Transverse colon (tissue), 4 donors: ENCODE measurements at places on chromosomes 7 and 10.

- DNase-seq, result no peak
These were observed 20.6 kb downstream of the PITRM1 start for GRCh38 chr10:3151889-3152565.

DNA sequence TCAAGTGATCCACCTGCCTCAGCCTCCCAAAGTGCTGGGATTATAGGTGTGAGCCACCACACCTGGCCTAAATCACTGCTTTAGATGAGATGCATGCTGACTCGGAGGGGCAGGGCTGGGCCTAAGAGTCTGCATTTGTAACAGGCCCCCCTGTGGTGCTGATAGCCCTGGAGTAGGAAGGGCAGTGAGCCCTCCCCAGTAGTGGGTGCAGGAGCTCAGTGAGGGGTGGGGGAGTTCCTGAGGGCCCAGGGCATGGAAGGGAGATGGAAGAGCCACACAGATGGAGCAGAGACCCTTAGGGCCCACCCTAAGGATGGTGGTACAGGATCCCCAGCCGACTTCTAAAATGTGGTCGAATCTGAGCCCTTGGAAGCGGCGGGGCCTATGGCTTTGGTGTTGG is 131.7 kb upstream of the PPIF start:
- DNase-seq, result no peak

- DNase-seq, result peak; percentile 68
These were observed 65.8 kb downstream of the STK17A start for GRCh38 chr7:43648473-43649406.

GRCh38 chr7:96127746-96128145 is 194.2 kb downstream of the SLC25A13 start:
- no peak for DNase-seq

GRCh38 chr10:110508806-110509544 is 11.3 kb downstream of the DUSP5 start:
- DNase-seq, result no peak

- DNase-seq, result no peak
These were observed 29.5 kb downstream of the APBB1IP start for GRCh38 chr10:26467639-26468038.

GRCh38 chr7:23450518-23450917 is 19.8 kb downstream of the IGF2BP3 start:
- no peak for DNase-seq

- DNase-seq, result no peak
These were observed 90.1 kb downstream of the OAT start for GRCh38 chr10:124328477-124329220.

GRCh38 chr7:17787257-17787656 is 153.0 kb downstream of the SNX13 start:
- no peak for DNase-seq

- DNase-seq, result no peak
These were observed 38.9 kb downstream of the CYP51A1 start for GRCh38 chr7:92095380-92095779.

GRCh38 chr10:3807211-3807927 is 22.4 kb upstream of the KLF6 start:
- DNase-seq, result no peak

GRCh38 chr7:139682136-139683013 is 95.4 kb downstream of the HIPK2 start:
- no peak for DNase-seq

DNA sequence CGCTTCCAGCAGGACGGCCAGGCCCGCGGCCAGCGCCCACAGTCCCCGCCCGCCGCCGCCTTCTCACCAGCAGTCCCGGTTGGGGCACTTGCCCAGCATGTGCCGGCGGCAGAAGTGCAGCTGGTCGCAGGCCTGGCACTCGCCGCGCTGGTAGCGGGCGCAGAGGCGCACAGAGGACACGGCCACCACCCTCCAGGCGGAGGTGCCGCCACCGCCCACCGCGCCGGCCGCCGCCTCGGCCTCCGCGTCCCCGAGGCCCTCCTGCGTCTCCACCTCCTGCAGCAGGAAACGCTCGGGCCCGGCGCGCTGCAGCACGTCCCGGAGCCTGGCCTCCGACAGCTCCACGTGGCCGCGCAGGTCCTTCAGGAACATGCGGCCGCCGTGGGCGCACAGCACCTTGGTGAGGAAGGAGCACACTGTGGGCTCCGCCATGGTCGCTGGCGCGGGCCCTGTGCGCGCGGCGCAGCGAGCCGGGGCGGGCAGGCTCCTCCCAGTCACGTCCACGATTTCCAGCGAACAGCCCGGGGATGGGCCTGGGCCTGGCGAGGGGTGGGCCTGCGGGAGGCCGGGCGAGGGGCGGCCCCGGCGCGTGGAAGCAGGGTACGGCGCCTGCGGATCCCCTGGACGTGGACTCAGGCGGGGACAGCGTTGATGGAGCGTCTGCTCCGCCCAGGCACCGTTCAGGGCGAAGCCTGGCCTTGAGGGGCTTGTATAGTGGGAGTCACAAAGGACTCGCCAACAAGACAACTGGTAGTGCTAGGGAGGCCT is at the start of gene ZC3HAV1L:
TSS of gene ZC3HAV1L (minus strand) at position 457 of the 768 bp plus-strand sequence. CDS start at position 432, 25 bp downstream.
- DNase-seq, result peak; percentile 46

- DNase-seq, result peak; percentile 71
These were observed 257.7 kb upstream of the NFE2L3 start for GRCh38 chr7:25894002-25894901.

- peak; percentile 69 for DNase-seq
These were observed 33.3 kb upstream of the KDM7A start for GRCh38 chr7:140209866-140210609.

DNA sequence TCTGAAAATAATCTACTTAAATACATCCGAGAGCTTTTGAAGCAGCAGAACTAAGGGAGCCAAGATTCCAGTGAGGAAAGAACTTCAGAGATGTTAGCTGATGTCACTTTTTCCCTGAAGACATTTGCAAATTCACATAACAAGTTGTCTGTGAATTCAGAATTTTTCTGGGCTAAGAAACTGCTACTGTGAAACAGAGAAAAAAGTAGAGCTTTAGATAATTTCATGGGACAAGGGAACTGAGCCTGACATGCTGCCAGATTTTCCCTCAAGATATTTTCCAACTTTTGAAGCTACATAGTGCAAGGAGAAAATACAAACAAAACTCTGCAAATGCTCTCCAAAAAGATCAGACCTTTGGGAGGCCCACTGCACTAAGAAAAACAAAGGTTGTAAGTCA is 484.2 kb downstream of the ANKRD7 start:
- no peak for DNase-seq

DNA sequence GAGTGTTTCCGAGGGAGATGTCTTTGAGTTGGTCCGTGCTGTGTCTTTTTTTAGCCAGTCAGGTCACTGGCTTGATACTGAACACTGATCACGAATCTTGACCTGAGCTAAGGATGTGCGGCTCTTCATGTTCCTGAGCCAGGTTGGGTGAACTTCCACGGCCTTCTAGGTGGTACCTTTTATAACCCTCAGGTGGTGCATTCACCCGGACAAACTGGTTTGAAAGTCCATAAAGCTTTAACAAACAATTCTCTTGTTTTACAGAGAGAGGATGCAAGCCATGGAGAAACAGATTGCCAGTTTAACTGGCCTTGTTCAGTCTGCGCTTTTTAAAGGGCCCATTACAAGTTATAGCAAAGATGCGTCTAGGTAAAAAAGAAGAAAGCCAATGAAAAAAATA is 229.5 kb downstream of the ARHGAP21 start:
- peak; percentile 57 for DNase-seq

GRCh38 chr10:123945325-123945920 is 53.8 kb upstream of the CPXM2 start:
- DNase-seq, result no peak

- no peak for DNase-seq
These were observed 814 bp upstream of the GPAM start for GRCh38 chr10:112184379-112184778.

- DNase-seq, result no peak
These were observed 612 bp downstream of the HILPDA start for GRCh38 chr7:128456255-128456725.

DNA sequence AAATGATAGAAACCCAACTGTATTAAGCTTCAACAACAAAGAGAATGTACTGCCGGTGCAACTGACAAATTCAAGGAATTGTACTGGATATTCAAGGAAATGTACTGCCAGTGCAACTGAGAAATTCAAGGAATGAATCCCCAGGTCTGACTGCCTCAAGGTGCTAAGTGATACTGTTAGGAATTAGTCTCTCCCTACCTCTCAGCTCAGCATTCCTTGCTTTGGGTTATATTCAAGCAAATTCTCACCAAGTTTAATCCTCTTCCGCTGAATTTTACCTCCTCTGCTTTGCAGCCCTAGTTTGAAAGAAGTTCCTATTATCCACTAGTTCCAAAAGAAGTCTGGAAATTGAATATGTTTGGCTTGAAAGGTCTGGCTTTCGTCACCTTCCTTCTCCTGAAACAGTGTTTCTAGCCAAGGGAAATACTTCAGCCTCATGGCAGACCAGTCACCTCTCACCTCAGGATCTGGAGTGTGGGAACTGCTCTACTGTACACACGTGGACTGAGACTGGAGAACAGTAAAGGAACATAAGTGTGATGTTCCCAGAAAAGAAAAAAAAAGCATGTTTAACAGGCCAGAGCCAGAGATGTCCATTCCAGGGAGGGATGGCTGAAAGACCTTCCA is 60.4 kb downstream of the SORCS1 start:
- DNase-seq, result no peak

- no peak for DNase-seq
These were observed 2.1 kb downstream of the MACC1 start for GRCh38 chr7:20214921-20215669.

- DNase-seq, result no peak
These were observed 17.8 kb downstream of the ARHGAP22 start for GRCh38 chr10:48587101-48587500.

GRCh38 chr7:156544919-156545715 is 95.5 kb upstream of the RNF32 start:
- DNase-seq, result peak; percentile 58

GRCh38 chr10:63593576-63593975 is 72.4 kb downstream of the REEP3 start:
- DNase-seq, result no peak

DNA sequence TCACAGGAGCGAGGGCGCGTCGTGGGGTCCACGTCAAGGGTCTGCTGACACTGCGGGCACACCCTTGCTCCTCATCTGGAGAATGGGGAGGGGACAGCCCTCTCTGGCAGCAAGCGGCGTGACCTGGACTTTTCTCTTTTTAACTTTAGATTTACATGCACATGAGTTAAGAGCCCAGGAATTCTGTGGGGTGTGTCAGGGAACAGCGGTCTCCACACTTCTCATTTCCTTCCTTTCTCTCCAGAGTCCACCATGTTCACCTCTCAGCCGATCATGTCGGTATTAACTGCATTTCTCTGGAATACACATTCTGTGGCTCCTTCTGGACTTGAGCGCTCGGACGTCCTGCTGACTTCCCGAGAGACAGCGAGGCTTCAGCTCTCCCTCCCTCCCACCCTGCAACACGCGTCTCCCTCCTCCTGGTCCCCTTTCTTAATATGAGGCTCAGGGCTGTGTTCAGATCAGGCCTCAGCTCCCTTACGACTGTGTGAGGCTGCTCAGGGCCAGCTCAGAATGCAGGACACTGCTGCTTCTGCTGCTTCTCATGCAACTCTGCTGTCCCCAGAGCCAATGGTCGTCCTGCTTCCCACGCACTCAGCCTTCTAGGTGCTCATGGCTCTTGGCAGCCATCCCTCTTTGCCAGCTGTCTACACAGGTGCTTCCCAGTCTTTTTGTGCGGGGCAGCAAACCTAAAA is 261.3 kb downstream of the ELFN1 start:
- DNase-seq, result no peak

GRCh38 chr10:80588546-80588945 is 50.8 kb downstream of the SH2D4B start:
- no peak for DNase-seq

DNA sequence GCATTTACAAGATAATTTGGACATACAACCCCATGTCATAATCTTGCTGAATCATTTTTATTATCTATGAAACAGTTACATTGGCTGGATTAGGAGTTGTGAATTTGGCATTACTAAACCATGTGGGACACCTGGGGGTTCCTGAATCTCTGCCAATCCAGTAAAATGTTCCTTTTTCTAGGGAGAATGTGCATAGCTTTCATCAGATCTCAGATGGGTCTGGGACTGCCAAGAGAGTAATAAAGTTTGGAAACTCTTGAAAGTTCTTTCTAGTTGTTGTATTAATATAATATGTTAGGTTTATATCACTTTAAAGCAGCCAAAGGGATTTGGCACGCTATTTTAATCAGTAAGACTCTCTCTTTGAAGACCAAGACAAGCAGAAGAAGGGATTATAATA is 62.7 kb downstream of the SEMA3E start:
- DNase-seq, result no peak

GRCh38 chr7:85630904-85631600 is 444.2 kb upstream of the SEMA3D start:
- DNase-seq, result no peak

DNA sequence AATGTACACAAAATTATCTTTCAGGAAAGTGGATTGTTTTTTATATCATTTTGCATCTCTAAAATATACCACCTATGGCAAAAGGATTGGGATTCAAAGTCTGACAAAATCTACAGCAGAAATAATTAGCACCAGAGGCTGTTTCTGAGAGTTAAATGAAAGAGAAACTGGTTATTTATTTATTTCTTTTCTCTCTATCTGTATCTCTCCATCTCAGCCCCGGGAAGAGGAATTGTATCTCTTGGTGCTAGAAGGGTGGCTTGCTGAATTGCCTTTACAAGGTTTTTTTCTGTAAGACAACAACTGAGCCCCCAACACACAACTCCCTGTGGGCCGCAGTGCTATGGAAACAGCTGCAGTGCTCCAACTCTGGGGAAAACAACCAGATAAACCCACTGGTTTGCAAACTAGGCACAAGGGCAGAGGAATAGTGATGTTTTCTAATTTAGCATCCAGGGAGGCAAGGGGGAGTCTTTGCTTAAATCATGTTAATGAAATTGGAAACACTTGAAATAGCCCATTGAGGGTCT is 249.0 kb downstream of the KCNMA1 start:
- no peak for DNase-seq

- peak; percentile 41 for DNase-seq
These were observed 84.0 kb upstream of the KLF6 start for GRCh38 chr10:3869036-3869435.

DNA sequence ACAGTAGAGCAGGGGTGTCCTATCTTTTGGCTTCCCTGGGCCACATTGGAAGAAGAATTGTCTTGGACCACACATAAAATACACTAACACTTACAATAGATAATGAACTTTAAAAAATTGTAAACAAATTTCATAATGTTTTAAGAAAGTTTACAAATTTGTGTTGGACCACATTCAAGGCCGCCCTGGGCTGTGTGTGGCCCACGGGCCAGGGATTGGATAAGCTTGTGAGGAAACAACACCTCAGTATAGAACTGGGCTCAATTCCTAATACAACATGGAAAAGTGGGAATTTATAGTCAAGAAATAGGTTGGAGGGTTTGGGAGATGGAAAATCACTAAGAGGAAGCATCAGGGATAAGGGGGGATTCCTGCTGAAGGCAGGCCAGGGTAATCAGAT is 17.7 kb downstream of the ZNF277 start:
- DNase-seq, result no peak

- no peak for DNase-seq
These were observed 367.7 kb downstream of the PHF14 start for GRCh38 chr7:11341285-11341944.

DNA sequence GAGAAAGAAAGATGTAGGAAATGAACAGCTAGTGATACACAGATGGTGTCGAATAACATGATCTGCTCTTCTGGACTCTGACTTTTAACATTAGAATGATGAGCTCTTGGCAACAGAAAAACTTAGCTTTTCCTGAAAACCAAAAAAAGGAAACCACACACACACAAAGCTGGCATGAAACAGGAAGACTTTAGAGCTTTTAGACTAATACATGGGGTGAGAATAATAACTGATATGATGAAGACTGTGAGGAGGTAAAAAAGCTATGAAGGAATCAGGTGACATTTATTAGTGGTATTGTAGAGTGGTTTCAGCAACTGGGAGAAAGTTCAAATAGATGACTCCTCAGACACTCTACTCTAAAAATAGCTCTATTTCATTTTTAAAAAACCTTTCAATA is 491.9 kb downstream of the PARD3 start:
- no peak for DNase-seq
